ENCODE measurements at places on chromosomes 3 and 15.

- no peak for DNase-seq
These were observed 8.7 kb upstream of the RPUSD3 start for GRCh38 chr3:9852528-9852927.

DNA sequence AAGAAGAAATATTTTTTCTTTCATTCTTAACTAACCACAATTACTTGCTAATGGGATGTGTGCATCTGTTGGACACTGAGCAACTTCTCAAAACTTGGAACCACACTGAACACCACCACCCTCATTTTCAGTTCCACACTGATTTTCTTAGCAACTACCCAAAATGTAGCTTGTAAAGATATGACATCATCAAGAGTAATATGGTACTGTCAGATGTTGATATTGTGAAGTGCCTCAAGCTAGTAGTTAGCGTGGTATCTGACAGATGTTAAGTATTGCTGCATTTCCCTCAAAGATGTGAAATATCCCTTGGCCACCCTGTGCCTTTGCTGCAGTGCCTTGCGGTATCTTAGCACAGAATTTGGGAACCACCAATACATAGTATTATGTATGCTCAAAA, 9.3 kb downstream of the RFTN1 start:
- DNase-seq = no peak

GRCh38 chr15:74748322-74748946, at the start of gene CYP1A2:
CYP1A2 (plus strand) TSS chr15:74748845; CDS start chr15:74749739, 894 bp downstream.
- no peak for DNase-seq

- no peak for DNase-seq
These were observed 300.1 kb upstream of the C2CD4B start for GRCh38 chr15:62465173-62465572.

GRCh38 chr3:146134348-146135117, 26.5 kb downstream of the PLOD2 start:
- DNase-seq = no peak

All from germinal center (tissue), 1 donor.